ENCODE measurements at places on chromosomes 5 and 9.

DNA sequence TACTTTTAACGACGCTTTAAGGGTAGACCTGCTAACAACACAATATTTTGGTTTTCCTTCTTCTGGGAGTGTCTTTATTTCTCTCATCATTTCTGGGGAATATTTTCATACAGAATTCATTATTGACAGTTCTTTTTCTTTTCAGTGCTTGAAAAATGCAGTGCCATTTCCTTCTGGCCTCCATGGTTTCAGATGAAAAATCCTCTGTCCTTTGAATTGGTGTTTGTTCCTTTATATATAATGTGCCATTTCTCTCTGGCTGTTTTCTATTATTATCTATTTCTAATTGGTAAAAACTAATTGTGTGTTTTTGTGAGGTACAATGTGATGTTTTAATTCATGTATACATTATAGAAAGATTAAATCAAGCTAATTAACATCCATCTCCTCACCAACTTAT is 194.3 kb upstream of the S1PR3 start:
- DNase-seq, result no peak

- no peak for DNase-seq
Measured at GRCh38 chr5:108765647-108766046, 17.9 kb downstream of the FER start.

GRCh38 chr9:109509611-109510010 is 11.5 kb upstream of the PTPN3 start:
- DNase-seq, result no peak

GRCh38 chr5:95177456-95177855 is 107.4 kb downstream of the MCTP1 start:
- no peak for DNase-seq

DNA sequence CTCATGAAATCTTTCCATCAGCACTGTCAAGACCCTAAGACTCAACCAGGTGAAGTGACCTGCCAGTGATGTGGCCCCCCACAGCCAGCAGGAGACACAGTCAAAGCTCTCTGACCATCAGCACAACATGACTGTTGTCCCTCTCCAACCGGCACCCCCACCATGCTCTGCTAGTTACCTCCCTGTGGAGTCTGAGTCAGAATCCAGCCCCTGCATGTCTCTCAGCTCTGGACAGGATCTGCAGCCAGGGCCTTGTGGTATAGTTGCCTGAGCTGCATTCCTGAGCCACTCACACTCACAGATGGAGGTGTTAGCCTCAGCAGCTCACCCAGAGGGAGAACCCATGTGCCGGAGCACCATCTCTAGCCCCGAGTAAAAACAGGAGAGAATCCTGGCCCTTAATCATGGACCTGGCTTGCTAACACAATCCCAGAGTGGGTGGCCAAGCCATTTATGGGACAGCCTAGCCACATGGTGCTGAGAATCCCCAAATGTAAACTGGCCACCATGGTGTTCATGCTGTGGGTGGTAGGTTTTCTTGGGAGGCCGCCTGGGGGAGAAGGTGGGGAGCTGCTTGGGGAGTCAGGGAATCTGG is 237.8 kb downstream of the PAPPA start:
- peak; percentile 70 for DNase-seq

DNA sequence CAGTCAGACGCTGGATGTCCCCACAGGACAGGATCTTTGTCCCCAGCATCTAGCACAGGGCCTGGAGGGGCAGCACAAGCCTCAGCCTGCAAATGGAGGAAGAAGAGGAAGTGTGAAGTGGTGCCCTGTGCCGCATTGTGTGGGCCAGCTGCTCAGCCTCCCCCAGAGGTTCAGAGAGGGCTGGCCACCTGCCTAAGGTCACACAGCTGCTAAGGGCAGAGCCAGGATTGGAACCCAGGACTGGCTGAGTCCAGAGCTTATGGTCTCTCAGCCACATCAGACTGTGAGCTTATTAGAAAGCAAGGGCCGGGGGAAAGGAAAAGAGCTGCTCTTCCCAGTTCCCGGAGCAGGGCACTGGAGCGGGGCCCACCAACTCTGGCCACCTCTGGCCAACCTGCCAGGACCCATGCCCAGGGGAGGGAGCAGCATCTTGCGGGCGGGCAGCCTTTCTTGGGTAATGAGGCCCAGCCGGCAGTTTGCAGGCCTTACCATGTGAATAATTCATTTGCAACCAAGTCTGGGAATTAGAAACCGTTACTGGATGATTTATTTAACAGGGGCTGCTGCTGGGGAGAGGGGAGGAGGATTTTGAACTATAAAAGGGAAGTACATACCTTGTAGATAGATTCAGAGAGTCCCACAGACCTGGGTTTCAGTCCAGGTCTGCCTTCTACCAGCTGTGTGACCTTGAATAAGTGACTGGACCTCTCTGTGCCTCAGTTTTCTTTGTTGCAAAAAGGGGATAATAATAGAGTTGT is 11.6 kb upstream of the CRB2 start:
- DNase-seq, result no peak

- no peak for DNase-seq
Measured at GRCh38 chr5:149811453-149811852, 81.3 kb downstream of the PPARGC1B start.

DNA sequence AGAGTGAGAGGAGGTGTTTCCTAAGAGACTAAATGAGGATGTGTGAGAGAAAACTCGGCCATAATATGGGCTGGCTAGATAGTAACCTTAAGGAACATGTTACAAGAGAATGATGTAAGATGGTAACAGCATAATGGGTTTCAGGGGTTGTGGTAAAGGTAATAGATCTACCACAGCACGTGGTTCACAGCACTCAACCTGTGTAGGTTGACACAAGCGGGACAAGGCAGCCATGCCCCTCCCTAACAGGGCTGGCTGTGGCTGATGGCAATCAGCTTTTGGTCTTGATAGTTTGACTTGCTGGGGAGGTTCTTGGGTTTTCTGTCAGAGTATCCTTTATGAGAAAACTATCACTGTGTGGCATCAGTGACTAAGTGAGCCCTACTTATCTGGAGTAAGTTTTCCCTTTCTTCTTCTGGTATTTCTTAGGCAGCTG is 138.6 kb downstream of the TRIO start:
- no peak for DNase-seq

GRCh38 chr5:59817536-59817935 is 76.0 kb downstream of the PDE4D start:
- no peak for DNase-seq

- DNase-seq, result peak; percentile 94
Measured at GRCh38 chr5:93532370-93532769, 48.6 kb downstream of the NR2F1-AS1 start.

DNA sequence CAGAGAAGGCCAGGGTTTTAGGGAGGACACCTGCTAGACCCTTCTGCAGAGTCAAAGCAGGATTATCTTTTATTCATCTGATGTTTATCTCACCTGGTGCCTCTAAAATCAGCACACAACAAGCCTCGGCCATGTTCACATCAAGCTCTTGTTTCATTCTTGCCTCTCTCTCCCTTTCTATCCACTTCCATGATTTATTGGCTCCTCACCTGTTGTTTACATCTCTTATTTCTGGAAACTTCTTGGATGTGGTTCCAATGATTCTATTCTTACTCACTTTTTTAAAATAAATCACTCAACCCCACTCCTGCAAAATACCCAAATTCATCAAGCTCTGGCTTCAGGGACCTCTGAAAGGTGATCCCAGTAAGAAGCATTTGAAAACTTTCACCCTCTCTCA is 407.0 kb upstream of the KLF4 start:
- DNase-seq, result no peak

- no peak for DNase-seq
Measured at GRCh38 chr5:142500227-142500905, 175.5 kb upstream of the SPRY4 start.

- DNase-seq, result no peak
Measured at GRCh38 chr5:122759241-122760070, 15.4 kb upstream of the SNX2 start.

GRCh38 chr5:75463726-75464125 is 47.7 kb downstream of the CERT1 start:
- DNase-seq, result no peak

DNA sequence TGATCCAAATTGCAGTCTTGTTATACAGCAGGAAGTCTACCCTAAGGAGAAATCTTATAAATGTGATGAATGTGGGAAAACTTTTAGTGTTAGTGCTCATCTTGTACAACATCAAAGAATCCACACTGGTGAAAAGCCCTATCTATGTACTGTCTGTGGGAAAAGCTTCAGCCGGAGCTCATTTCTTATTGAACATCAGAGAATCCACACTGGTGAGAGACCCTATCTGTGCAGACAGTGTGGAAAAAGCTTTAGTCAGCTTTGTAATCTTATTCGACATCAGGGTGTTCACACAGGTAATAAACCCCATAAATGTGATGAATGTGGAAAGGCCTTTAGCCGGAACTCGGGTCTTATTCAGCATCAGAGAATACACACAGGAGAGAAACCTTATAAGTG is 10.4 kb downstream of the ZNF189 start:
- DNase-seq, result no peak

- DNase-seq, result no peak
Measured at GRCh38 chr5:86970361-86970760, 297.3 kb upstream of the RASA1 start.

DNA sequence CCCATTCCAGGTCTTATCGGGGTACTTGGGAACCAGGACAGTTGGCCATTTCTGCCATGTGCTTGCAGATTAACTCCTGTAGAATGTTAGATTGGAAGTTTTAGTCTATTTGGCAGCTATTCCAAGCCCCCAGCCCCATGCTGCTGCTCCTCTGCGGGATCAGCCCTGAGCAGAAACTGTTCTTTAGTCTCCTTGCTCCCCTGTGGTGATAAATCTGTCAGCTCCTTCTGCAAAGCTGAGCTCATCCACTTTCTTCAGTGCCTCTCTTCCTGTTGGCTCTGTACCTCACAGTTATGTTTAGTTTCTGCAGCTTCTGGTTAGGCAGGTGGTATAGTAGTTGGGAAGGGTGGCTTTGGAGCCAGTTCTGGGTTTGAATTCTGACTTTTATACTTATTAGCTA is 170.4 kb downstream of the GRIA1 start:
- peak; percentile 67 for DNase-seq

DNA sequence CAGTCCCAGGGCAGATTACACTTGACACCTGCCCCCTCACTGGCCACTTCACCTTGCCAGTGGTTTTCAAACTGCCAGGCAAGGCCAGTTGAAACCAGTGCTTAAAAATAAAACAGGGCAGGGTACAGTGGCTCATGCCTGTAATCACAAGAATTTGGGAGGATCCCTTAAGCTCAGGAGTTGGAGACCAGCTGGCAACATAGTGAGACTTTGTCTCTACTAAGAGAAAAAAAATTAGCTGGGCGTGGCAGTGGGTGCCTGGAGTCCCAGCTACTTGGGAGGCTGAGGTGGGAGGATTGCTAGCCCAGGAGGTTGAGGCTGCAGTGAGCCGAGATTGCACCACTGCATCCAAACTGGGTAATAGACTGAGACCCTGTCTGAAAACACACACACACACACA is 58.1 kb downstream of the ROPN1L start:
- no peak for DNase-seq

DNA sequence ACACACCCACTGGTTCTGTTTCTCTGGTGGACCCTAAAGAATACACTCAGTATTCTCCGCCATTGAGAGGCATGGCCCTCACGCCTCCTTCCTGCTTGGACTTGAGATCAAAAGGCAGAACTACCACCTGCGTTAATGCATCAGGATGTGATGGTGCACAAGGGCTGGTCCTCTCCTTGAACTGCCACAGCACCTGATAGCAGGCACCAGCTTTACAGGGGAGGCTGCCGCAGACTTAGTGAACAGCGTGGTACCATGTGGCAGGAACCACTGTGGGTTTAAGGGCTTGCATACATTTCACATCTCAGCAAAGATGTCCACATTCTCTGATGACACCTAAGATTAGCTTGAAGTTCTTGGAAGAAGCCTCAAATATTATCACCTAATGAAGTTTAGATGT is 208.7 kb downstream of the GADD45G start:
- no peak for DNase-seq

- DNase-seq, result no peak
Measured at GRCh38 chr5:152218694-152219093, 186.4 kb downstream of the NMUR2 start.

DNA sequence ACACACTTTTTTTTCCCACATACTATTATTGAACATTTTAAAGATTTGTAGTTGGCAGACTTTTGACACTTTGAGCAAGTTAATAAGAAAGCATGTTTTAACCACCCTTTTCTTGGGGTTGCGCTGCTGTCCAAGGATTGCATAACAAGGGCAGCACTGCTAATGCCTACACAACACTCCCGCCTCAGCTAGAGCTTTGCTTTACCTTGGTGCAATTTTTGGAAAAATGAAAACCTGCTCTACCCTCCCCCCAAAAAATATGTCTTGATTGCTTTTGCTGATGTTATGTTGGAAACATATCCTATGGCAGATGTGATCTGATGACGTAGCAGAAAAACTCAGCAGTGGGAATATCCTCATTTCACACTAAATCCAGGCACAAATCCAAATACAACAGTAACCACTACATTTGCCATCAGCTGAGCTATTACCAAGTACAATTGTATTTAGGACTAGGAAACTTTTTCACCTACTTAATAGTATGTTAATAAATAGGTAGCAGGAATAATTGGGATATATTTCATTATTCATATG is 51.5 kb downstream of the UBE2R2 start:
- DNase-seq, result no peak

- no peak for DNase-seq
Measured at GRCh38 chr5:158381614-158382160, 522.7 kb upstream of the CLINT1 start.

DNA sequence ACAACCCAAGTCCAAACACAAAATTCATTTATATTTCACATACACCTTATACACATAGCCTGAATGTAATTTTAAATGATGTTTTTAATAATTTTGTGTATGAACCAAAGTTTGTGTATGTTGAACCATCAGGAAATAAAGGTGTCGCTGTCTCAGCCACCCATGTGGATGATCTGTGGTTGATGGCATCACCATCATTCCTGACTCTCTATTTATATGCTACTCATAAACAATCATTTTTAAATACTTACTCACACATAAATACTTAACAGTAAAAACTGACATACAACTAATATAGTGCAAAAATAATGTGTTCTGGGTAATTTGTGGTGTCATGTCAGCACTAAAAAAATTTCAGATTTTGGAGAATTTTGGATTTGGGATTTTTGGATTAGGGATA is 38.4 kb downstream of the SMC5 start:
- DNase-seq, result peak; percentile 4

DNA sequence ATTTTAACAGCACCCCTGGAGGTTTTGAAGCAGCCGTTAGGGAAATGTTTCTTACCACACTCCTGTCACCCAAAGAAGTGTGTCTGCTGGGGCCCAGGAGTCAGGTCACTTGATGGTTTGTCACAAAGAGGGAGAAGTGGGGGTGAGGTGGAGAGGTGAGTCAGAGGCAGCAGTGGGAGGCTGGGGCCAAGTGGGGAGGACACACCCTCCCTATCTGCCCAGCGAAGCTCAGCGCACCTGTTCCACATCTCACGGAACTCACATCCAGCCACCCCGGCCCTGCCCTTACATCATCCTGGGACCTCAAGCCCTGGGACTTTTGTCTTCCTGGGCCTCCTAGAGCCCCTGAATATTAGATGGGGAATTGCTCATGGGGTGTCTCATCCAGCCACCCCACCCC is 171.1 kb upstream of the SMIM23 start:
- DNase-seq, result no peak

All from foreskin fibroblast (primary cell).